ENCODE measurements at places on chromosomes 3 and 15.

DNA sequence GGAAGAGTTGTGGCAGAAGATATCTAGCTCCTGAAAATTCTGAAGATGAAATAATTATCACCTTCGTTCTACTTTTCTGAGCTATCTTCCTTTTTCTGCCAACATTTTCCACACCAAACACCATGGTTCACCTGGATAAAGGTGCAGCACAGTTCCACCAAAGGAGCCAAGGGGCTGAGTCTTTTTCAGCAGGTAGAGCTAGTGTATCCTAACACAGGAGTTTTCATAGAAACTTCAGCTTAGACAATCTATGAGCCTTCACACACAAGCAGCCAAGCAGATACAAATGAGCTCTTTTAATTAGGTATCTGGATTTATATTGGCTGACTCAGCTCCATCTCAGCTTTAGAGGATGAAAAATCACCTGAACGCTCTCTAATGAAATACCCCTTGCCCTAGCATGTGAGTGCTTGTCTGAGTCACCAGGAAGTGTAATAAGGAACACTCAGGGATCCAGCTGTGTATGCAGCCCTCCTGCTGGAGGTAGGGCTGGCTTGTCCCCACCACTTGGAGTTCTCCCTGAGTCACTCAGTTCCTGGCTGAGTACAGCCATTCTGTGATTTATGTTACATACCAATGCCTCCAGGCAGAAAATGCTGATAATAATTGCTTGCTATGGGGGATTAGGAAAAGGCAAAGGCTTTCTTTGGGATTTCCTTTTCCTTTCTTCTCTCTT is 385.7 kb downstream of the LSAMP start:
- no peak for DNase-seq

- no peak for DNase-seq
Observed at GRCh38 chr3:114022145-114022802, 34.1 kb downstream of the CCDC191 start.

GRCh38 chr3:66153481-66154443 is 67.0 kb upstream of the SLC25A26 start:
- DNase-seq: no peak

- DNase-seq: no peak
Observed at GRCh38 chr3:159200176-159200575, 398.3 kb downstream of the MFSD1 start.

- DNase-seq: no peak
Observed at GRCh38 chr15:78880813-78881212, 8.1 kb downstream of the MORF4L1 start.

DNA sequence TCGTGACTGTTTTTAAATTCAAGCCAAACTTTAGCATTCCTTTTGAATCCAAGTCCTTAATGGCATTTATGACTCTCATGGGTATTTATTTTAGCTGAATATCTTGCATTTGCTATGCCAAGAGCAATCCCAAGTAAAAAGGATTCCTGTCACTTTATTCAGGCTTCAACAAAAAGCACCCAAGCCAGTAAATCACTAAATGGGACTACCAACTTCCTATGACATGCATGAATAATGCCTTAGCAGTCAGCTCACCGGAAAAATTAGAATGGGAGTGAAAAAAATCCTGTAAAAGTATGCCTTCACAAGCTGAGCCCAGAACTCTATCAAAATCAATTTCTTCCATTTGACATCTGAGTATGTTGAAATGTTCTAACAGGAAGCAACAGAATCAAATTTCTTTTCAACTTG is 1297.9 kb downstream of the ROBO2 start:
- no peak for DNase-seq

DNA sequence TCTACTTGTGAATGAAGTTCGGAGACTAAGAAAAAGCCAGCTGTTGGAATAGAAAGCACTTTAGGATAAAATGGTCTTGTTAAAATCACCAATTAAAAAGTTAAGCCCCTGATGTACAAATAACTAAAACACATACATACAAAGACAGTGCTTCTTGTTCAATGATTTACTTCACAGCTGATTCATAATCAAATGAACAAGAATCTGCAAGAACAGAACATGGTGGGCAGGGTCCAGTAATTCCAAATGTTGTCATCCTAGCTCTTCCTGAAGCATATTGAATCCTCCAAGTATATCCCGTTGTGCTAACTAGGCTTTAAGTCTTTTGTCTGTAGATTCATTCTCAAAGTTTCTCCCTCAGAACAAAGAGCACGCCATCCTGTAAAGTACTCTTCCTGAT is 24.5 kb downstream of the NIT2 start:
- no peak for DNase-seq

DNA sequence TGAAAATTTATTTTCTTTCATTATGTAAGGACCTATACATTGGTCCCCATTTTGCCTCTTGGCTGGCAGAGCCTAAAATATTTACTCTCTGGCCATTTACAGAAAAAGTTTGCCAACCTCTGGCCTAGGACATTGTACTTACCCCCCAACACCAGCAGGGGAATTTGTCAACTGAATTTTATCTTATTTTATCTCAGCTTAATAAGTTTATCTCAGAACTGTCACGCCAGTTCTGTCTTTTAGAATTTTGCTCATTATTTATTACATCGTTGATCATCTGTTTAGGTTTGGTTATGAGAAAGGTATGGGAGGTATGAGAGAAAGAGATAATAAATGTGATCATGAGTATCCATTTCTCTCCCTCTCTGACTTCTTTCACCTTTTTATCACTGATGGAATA is 38.3 kb downstream of the CHD2 start:
- DNase-seq: no peak

- DNase-seq: no peak
Observed at GRCh38 chr15:48447058-48447457, 115.8 kb downstream of the DUT start.

GRCh38 chr15:89495638-89496145 is 691 bp downstream of the RHCG start:
- DNase-seq: no peak

DNA sequence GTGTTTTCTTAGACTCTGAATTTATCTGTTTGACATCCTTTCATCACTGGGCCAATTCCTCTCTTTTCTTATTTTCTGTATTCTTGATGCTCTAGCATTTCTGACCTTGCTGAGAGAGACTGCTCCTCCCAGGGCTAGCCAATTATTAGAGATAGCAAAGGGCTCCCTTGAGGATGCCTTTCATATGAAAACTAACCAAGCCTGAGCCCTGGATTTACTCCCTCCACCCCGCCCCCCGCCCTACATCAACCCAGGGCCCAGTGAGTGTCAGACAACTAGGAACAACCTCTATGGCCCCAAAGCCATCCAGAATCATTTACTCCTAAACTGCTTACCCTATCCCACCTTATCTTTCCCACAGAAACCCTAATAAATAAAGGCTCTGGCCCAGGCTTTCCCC is 69.7 kb upstream of the LARS2 start:
- peak; percentile 1 for DNase-seq

DNA sequence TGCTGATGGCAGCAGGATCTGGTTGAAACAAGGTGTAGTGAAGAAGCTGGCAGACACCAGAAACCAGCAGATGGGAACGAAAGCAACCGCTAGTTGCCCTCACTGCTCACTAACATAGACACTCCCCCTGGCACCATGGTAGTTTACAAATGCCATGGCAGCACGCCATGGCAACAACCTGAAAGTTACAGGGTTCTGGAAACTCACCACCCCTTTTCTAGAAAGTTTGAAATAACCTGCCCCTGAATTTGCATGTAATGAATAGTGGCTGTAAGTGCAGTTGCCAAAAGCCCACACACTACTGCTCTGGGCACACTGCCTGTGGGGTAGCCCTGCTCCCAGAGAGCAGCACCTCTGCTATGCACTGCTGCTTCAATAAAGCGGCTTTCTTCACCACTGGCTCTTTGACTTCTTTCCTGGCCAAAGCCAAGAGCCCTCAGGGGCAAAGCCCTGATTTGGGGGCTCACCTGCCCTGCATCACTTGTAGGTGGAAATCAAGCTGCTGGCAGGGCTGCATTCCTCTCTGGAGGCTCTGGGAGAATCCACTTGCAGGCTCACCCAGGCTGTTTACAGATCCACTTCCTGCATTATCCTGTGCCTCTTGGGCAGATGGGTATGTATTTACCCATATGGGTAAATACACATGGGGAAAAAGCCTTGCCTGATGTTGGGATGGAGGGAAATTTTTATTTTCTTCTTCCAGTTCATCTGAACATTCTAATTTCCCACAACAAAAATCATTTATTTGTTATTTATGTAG is 2.0 kb upstream of the GP9 start:
- no peak for DNase-seq

DNA sequence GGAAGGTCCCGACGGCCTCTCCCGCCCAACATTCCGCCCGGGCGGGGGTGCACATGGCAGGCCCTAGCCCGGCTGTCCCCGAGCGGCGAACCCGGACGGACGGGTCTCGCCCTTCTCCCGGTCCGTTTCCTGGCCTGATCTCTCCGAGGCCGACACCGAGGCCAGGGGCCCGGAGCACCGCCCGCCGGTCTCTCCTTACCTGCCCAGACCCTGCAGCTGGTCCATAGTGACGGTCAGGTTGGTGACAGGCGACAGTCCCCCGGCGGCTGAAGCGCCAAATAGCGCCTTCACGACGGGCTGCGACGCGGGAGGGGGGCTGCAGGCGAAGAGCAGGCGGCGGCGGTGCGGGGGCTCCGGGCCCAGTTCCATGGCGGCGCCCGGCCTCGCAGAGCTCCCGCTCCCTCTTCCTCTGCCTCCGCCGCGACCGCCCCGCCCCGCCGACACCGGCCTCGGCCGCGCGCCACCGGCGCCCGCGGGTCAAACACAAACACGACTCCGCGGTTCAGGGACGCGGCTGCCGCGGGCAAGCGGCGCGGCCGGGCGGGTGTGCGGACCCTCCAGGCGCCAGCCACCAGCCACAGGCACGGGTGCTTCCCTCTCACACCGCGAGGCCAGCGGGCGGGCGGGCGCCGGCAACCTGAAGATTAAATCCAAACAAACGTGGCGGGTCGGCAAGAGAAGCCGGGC is 495 bp downstream of the CDC25A start:
- DNase-seq: peak; percentile 82

GRCh38 chr3:37202035-37202434 is 27.7 kb upstream of the LRRFIP2 start:
- DNase-seq: no peak

DNA sequence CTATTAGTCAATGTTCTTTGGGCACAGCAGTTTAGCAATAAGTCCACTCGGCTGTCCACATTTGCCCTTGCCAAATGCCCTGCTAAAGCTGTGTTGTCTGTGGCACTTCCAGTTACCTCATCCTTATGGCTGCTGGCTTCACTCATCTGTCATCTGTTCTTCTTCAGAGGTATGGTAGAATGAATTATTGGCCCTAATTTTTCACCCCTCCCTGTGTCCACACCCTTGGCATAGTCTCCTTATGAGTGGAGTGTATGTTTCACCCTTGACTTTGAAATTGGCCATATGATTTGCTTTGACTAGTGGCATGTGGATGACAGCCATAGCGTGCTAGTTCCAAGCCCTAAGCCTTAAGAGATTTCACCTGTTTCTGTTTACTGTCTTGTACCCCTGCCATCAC is 72.1 kb upstream of the EPHB1 start:
- DNase-seq: no peak

GRCh38 chr15:76763554-76763953 is 141.6 kb downstream of the SCAPER start:
- DNase-seq: no peak

DNA sequence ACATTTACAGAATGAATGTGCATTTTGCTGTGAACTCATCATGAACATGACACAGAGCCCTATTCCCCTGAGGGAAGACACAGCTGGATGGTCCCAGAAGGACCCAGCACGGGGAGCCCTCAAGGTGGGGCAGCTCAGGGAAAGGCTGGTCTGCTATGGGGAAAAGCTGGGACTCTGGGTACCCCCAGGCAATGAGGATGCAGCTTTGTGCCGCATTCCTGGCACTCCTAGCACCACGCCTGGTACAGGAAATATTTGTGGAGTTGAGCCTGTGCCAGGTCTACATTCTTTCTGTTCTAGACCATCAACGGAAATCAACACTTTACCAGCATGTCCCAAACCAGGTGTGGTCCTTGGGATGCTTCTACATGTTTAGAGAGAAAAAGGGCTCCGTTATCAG is 74.0 kb downstream of the SRGAP3 start:
- no peak for DNase-seq

DNA sequence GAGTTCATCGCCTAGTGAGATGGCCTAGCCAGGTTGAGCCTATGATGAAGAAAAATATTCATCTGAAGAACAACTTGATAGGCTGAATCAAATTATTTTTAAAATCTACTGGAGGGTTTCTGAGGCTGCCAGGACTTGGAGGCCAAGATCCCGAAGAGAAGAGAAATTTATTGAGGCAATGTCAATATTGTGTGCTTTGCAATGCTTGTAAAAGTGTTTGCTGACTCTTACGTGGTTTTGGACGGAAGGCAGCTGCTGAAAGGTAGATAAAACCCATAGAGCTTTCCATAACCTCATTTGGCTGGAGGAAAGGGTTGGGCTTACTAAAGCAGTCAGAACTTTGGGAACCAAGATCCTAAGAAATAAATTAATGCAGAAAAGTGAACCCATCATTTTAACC is 361.0 kb upstream of the IL12A start:
- DNase-seq: no peak

- DNase-seq: no peak
Observed at GRCh38 chr15:64751464-64751863, 23.9 kb downstream of the RBPMS2 start.

- DNase-seq: no peak
Observed at GRCh38 chr3:42541079-42541478, 38.6 kb downstream of the VIPR1 start.

DNA sequence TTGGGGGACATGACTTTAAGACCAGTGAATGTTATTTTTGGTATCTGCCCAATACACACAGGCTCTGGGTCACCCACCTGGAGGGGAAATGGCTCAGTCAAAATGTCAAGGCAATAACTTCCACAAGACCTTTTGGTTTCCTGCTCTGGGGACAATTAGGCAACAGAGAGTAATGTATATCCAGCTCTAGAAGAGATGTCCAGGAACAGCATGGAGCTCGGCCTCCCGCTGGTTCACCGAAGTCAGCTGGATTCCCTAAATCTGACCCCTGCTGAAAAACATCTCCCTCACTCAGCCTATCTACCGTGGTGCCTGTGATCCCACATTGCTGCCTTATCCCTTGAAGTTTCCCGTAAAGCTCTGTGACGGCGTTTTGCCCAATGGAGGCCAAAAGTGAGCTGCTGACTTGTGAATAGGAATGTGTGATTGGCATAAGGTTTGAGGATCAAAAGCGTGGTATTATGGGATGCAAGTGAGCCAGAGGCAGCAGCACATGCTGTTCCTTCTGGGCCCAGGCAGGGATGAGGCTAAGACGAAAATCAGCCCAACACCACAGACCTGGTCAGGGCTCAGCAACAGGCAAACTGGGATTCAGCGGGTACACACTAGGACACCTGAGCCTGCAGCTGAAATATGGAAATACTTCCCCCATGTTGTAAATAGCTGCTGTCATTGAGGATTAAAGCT is 47.2 kb upstream of the SLC6A11 start:
- peak; percentile 22 for DNase-seq

DNA sequence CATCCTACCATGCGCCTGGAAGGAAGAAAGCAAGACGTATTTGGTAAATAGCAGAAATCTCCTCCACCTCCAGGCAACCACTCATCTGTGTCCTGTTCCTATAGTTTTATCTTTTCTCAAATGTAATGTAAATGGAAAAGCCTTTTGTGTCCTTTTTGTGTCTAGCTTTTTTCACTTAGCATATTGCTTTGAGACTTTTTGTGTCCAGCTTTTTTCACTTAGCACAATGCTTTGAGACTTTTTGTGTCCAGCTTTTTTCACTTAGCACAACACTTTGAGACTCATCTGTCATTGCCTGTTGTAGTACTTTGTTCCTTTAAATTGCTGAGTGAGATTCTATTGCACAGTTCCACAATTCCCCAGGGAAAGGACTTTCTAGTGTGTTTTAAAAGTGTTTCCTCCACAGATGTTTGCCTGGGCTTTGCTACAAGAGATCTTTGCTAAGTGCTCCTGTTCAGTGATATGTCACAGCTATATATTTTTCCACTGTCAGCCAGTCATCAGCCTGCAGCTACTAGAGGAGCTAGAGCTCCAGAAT is 27.9 kb upstream of the MUC13 start:
- no peak for DNase-seq
